ENCODE measurements at places on chromosomes 12 and 14.

DNA sequence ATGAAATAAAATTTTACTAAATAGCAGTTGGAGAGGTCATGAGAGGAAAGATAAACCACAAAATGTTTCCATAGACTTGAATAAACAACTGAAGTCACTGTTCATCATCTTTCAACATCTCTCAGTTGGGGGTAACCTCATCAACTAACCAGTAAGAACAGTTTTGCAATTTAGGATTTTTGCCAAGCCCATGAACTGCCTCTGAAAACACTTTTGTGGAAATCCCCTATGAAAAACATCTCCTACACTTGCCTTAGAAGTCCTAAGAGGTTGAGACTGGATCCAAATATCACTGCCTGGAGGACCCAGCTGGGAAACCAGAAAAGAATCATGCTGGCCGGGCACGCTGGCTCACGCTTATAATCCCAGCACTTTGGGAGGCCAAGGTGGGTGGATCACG lies 273.1 kb downstream of the C12orf50 start:
- DNase-seq = no peak

DNA sequence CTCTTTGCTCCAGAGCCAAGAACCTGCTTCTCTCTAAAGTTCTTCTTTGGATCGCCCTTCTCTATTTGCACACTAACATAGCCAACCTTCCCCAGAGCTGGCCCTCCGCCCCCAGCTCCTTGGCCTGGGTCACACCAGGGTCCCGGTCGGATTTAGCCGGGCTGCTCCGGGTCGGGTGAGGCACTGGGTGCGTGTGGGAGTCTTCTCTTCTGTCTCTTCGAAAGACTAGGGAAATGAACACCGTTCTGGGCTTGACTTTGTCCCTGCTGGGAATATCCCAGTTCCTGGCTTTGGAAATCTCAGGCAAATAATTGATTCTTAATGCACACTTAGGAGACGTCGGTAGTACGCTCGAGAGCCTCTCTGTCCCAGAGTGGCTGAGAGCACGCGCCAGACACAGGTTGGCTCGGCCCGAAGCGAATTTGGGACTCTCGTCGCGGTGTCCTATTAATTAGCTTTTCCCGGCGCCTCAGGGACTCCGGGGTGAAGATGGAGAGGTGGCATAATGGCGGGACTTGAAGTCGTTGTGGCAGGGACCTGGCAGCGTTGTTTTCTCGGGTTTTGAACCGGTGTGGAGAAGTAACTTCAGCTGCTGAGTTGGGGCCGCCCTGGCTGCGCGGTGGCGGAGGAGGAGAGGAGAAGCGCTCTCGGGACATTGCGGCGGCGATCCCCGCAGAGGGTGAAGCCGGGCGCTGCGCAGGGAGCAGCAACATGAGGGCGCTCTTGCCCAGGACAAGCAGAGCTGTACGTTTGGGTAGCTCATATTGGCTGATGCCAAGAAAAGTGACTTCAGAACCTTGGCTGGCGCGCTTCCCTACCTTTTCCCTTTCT lies 7.5 kb downstream of the FOXG1 start:
- DNase-seq = no peak

DNA sequence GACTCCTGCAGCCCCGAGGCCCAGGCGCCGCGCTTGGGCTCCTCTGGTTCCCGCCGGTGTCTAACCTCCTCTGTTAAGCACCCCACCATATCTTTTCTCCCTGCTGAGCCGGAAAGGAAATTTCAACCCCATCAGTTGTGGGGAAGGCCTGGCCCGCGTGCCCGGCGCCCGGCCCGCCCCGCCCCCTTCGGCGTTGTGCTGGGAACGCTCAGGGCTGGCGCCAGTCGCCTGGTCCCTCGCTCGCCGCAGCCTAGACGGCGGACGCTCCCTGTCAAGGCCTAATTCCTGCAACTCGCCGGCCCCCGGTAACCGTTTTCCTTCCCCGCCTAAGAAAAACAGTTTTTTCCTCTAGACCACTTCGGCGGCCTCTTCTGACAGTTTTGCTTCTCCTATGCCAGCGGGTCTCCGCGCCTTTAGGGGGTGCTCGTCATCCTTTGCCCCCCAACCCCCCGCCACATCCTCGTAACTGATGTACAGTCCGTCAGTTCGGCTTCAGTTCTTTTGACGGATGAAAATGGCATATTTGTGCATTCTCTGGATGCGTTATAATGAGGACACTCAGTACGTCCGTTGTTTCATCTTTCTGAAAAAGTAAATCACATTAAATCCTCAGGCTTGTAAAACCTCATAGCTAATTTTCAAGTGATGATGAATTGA lies 506 bp upstream of the NAP1L1 start:
- DNase-seq = peak; percentile 94

DNA sequence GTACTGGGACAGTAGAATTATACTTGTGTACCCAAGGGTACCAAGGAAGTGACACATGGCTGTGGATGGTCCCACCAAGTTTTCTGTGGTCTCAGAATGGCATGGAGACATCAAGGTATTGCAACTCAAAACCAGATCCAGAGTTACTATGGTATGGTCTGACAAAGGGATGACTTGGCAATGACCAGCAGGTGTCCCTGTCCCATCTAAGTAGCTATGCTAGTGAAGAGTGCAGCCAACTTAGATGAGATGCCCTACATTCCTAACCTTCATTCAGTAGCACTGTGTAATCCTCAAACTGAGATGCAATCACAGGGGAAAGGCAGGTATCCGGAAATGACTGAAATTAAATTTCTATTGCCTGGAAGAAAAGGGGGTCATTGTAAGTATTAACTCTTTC lies 188.7 kb upstream of the TMEM260 start:
- DNase-seq = no peak

DNA sequence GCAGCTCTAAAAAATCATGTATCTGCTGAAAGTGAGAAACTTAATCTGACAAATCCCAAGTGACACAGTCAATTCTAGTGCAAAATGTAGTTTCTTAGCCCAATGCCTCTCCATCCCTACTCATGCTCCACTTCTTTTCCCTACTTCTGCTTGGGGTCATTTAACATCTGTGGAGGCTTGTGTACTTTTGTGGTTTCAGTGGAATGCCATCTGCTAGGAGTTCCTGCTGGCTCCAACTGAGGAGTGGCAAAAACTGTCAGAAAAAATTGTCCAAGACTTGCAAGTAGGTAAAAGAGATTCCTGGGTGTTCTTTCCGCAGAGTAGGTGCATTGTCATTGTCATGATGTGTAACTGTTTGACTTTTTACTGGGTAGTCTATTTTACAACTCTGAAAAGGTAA lies 12.5 kb upstream of the AVPR1A start:
- no peak for DNase-seq

GRCh38 chr12:107134558-107134957 lies 41.2 kb upstream of the CRY1 start:
- DNase-seq = peak; percentile 67

GRCh38 chr14:28607661-28608060 lies 158.9 kb upstream of the FOXG1 start:
- DNase-seq = no peak

GRCh38 chr12:80412343-80412953 lies 31.6 kb upstream of the PTPRQ start:
- peak; percentile 77 for DNase-seq

DNA sequence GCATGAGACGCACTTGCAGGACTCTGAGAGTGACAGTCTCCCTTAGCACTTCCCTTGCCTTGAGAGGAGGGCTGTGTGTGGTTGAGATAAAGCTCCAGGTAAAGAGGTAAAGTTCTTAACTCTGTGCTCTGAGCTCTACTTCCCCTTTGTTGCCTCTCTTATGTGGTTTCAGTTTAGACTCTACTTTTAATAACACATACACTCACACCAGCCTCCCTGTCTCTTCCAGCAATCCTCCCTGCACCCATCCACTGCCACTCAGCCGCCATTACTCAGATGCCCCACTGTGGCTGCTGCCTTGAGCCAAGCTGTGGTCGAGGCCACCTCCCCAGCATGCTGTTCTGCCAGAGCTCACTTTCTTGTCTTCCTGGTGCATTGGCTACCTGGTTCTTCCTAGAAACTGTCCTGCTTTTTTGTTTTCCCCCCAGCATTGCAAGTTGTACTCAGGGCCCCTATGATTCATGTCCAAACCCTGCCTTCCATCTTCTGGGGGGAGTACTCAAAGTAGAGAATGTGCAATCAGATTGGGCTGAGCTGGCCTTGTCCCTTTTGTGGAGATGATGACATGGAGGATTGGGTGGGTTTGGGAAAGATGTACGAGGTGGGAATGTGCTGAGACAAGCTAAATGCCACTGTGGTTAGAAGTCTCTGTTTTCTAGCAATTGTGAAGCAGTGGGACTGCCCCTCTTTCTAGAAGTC lies 115.5 kb upstream of the PARP11 start:
- DNase-seq = peak; percentile 52

- DNase-seq = no peak
Measured at GRCh38 chr12:103278329-103278728, 217.4 kb downstream of the C12orf42 start.

DNA sequence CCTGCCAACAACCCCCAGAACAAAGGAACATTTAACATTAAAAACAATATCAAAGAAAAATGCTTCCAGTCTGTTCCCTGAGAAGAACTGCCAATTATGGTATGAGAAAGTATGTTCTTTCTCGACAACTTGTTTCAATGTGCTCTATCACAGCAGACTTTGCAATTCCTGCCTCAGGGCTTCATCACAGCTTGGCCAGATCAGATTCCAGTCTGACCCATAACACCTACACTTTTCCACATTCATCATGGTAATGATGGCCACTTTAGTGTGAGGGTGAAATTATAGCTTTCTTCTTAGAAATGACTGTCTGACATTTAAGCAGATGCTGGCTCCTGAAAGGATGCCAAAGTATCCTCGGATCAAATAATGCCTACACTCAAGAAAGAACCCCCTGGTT lies 17.0 kb downstream of the NEK9 start:
- DNase-seq = no peak

GRCh38 chr12:121202407-121203355 lies 7.2 kb upstream of the P2RX4 start:
- peak; percentile 90 for DNase-seq

DNA sequence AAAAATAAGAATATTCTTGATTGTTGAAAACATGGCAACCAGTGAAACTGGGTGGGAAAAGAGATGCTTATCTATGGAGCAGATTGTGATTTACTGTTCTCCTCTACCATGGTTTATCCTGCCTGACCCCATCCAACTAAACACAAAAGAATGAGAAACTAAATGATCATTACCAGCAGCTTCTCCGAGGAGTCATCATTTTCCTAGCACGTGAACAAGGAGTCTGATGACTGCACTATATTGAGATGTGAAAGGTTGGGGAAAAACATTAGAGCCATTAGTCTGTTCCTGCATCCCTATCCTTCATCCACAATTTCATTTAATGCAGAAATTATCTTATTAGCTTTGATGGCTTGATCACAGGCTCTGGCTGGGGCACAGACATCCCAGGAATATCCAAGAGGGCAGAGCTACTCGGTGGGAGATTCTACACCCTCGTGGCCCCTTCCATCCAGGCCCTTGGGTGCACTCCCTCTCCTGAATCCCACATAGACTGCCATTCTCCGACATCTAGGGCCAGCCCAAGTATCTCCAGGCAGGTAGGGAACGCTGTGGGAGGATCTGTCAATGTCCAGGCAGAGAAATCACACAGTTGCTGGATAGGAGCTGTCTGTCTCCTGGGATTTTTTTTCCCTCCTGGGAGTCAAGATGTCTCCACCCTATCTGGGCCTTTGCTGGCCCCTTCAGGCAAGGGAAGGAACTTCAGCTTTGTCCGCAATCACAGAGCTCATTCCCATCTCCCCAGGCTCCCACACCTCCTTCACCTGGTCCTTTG lies 43.3 kb upstream of the DHRS4 start:
- DNase-seq = peak; percentile 45

GRCh38 chr14:94907626-94908261 lies 137.8 kb upstream of the GSC start:
- DNase-seq = no peak

DNA sequence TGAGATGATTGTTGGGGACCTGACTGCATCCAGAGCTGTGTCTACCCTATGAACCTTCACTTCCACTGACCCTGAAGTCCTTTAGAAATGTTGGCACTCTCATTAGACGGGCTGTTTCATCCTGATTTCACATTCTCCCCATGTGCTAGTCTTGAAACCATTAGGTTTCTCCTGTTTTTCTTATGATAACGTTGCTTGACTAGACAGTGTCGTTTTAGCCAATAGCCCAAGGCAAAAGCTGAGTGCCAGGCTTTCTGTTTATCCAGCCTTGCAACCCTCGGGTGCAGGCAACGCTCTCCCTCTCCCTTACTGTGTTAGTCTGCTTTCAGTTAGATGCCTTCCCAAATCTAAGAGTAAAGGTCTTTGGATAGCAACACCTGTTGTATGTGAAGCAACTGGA lies 30.1 kb downstream of the DACT1 start:
- DNase-seq = no peak

DNA sequence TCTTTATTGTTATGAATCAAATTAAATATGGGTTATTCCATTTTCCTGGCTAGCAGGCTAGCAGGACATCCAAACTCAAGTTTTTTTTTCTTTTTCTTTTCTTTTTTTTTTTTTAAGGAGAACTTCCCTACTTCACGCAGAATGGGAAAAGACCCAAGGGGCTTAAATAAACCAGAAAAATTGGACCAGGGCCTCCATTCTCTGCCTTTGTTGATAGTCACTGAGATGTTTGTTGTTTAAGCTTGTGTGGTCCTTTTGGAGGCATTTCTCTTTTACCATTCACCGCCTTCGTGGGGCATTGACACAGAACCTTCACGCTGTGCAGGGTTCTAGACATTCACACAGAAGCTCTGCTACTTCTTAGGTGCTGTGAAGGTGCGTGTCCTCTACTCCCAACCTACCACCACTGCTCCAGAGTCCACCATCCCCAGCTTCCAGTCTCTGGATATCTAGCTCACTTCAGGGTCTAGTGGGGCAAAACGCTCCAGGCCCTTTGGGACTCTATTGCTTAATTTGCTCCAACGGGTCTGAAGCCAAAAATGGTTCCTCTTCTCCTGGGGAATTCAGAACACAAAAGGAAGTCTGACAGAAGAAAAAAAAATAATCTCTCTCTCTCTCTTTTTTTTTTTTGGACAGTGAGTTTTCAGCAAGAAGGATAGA lies 301.3 kb downstream of the AEBP2 start:
- no peak for DNase-seq

DNA sequence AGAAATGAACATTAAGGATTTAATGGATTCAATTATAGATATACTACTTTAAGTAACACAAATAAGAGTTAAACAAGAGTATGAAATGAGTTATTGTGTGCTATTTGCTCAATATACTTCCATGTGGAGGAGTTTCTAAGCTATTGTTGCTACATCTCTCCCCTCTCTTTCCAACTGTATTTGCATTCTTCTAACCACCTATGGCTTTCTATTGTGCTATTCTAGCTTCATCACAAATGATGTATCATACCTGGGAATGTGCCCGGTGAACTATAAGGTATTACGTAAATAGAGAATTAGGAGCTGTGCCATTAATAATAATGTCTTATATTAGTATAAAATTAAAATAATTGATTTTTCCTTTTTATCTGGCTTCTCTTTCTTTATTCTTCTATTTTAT lies 87.1 kb upstream of the PLEKHG7 start:
- no peak for DNase-seq

- DNase-seq = no peak
Measured at GRCh38 chr12:63957496-63957895, 113.0 kb downstream of the SRGAP1 start.

DNA sequence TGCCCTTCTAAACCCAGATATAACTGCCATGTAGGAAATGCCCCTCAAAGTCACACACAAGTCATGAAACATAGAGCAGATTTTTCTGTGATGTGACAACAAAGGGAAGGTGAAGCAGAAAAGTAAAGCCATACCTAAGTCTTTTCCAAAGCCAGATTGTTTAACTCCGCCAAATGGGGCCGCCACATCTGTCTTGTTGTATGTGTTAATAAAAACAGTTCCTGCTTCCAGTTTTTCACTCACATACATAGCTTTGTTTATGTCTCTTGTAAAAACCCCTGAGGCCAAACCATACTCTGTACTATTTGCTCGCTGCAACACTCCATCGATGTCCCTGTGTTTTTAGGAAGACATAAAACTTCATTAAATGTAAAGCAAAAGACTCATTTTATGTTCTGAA lies 40.3 kb downstream of the NOPCHAP1 start:
- no peak for DNase-seq

Data from OCI-M1 (cell line).